Ovary (tissue), 10 donors: ENCODE measurements at places on chromosomes 3 and 15. TPM values are rescaled to one million over a fixed set of nuclear protein-coding genes. Genes with fewer than 3 reads are reported as not detected.
A peak's percentile ranks its signal among the peaks of the same experiment; 100 is the strongest.

GRCh38 chr3:105649480-105649879 is 219.3 kb downstream of the CBLB start:
- no peaks in the 10 kb centered on the region for H3K4me1 ChIP-seq
- no peaks in the 10 kb centered on the region for H3K27me3 ChIP-seq
- H3K36me3 ChIP-seq: no peaks in the 10 kb centered on the region
- DNase-seq: no peak

- no peak for DNase-seq
- no peak overlapping the region for H3K27ac ChIP-seq
- no peak overlapping the region for H3K4me3 ChIP-seq
- H3K36me3 ChIP-seq: no peaks in the 10 kb centered on the region
- H3K27me3 ChIP-seq: no peaks in the 10 kb centered on the region
These were observed 37.0 kb downstream of the HDGFL3 start for GRCh38 chr15:83170474-83171165.

- peaks cover 4% of the 10 kb centered on the region for H3K4me1 ChIP-seq
- no peak overlapping the region for H3K4me3 ChIP-seq
- no peak for DNase-seq
- no peaks in the 10 kb centered on the region for H3K27me3 ChIP-seq
These were observed 217.6 kb downstream of the SLCO3A1 start for GRCh38 chr15:92071045-92071634.

DNA sequence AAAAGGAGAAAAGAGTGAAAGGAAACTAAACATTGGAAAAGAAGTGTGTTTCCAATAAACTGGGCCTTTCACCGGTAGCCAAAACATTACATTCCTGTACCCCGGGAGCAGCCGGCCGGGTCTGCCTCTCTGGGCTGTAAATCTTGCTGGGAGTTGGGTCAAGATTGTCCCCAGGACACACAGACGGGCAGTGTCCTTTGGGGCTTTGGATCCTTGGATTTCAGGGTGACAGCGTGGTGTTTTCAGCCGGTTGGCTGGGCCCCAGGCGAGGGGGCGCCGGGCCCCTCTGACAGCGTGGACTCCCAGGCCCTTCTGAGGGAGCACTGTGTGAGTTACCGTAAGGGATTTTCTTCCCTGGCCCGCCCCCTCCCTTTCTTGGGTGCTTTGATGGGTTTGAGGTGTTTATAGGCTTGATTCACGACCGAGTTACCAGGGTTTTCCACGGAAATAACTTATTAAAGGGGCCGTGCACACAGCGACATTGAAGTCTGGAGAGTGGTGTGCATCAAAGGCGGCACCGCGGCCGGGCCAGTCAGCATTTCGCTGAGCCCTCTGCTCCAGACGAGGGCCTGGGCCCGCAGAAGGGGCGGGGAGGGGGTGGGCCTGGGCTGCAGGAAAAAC is 27.4 kb downstream of the SMAD6 start:
- no peak for DNase-seq
- peaks cover 16% of the 10 kb centered on the region for H3K4me1 ChIP-seq
- H3K27me3 ChIP-seq: no peaks in the 10 kb centered on the region

DNA sequence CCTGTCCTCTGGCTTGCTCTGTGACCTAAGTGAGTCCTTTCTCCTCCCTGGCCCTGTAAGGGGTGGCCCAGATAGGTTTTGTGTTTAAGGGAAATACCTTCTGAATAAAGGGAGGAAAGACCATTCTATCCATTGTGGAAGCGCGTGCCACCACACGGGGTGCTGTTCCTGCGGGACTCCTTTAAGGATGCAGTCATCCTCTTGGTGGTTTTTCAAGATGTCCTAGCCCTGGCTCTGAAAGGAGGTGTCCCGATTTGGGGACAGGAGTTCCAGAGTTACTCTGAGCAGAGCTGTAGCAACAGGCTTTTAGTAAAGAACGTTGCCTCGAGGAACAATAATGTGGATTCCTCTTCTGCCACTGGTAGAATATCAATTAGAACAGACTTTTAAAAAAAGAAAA is 9.6 kb downstream of the SLC6A6 start:
- no peaks in the 10 kb centered on the region for H3K27me3 ChIP-seq
- H3K4me1 ChIP-seq: peaks cover 23% of the 10 kb centered on the region
- DNase-seq: no peak
- H3K36me3 ChIP-seq: no peaks in the 10 kb centered on the region
- H3K4me3 ChIP-seq: no peak overlapping the region

The CCDC39 gene
- 0.76 TPM for total RNA-seq

DNA sequence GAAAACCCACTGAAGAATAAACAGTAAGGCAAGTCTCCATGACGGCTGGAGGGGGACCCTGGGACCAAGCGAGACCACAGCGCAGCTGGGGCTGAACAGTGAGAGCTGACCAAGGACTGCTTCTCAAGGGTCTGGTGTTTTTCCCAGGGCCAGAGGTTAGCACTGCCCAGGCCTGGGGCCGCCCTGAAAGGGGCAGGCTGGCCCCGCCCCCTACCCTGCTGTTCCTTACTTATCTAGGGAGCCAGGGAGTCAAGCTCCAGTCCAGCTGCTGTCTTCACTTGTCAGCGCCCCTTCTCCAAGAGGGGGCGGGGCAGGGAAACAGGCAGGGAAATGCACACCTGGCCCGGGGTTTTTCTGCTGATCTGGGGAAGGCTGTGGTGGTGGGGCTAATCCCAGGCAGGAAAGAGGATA is 51.6 kb upstream of the HACD2 start:
- DNase-seq: peak; percentile 26
- no peaks in the 10 kb centered on the region for H3K27me3 ChIP-seq
- H3K4me3 ChIP-seq: no peak overlapping the region
- peaks cover 20% of the 10 kb centered on the region for H3K4me1 ChIP-seq

GRCh38 chr3:78823859-78824258 is 943.9 kb downstream of the ROBO1 start:
- no peaks in the 10 kb centered on the region for H3K4me1 ChIP-seq
- no peaks in the 10 kb centered on the region for H3K36me3 ChIP-seq
- no peak overlapping the region for H3K27ac ChIP-seq
- DNase-seq: no peak

DNA sequence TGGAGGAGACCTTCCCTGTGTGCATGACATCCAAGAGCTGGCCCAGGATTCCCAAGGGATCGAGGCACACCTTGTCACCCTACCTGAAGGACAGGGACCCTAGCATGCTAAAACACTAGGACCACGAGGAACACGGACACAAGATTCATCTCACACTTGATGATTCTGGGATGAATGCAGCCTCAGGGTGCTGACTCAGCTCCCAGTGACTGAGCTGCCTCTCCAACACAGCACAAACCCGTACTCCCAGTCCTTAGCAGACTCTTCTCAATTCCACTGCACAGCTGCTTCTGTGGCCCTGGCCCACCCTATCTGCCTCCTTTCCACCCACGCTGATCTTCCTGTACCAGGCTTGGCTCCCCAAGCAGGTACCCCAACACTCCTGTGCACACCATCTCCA is 9.1 kb upstream of the OXTR start:
- H3K4me3 ChIP-seq: no peak overlapping the region
- H3K4me1 ChIP-seq: no peaks in the 10 kb centered on the region
- no peak for DNase-seq
- H3K27me3 ChIP-seq: no peaks in the 10 kb centered on the region
- H3K27ac ChIP-seq: no peak overlapping the region
- H3K36me3 ChIP-seq: no peaks in the 10 kb centered on the region

The XYLB gene
- 6.1 TPM for total RNA-seq

The ZBED2 gene
- total RNA-seq: 2.7 TPM
